Activated T-helper 1 cell treated with Interleukin-2 at 50 U/mL for 16 hours (primary cell): ENCODE measurements at places on chromosomes 11 and 22.

DNA sequence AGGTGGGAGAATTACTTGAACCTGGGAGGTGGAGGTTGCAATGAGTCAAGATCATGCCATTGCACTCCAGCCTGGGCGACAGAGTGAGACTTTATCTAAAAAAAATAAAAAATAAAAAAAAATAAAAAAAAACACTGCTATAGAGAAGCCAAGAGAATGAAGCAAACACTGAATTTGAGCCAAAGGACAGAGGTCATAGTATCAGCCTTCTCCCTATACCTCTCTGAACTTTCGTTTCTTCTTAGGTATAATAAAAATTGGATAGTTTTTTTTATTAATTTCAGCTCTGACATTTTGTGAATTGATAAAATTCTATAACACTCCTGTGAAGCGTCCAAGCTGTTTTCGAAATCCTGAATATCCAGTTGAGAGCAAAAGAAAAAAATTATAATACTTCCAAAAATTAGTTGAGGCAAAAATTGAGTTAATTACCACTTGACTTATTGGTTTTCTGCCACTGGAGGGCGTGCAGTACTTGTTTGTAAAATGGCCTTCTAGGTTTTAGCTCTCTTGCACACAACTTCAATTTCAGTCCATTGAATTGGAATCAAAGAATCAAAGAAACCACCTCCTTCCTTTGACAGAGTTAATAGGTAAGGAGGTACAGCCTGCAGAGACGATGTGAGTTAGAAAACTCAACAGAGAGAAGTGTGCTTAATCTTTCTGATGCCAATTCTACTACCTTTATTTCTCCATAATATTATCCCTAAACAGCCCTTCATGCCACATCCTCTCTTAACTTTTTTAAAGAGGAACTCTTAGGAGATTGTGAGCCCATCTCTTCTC is 143.2 kb downstream of the BBOX1 start:
- DNase-seq: no peak

DNA sequence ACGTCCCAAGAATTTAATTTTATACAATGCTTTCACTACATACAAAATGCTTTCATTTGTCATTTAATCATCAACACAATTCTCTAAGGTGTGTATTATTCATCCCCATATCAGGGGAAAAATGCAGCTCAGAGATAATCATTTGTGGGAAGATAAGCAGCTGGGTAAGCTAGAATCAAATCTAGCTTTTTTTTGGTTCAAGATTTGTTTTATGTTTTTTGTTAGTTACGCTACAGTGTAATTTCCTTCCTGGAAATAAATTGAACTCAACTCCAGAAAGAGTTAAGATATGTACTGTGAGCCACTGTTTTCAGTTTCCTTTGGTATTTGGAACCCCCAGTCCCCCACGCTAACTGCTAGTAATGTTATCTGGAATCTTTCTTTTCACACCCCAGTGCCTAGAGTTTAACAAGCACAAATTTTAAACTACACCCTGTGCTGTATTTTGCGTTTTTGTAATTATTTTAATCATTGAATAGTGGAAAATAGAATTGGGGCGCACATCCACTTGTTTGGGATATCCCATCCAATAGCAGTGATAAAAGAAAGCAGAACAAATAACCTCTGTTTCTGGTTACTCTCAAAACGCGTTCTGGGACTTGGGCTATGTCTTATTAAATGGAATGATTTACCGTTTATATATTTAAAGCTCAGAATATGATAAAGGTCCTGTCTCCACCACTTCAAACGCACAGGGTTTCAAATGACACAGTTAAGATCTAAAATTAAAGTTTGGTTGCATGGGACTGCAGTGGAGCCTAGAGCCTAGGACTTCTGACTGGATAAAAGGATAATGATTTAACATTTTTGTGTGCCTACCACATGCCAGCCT is 2.1 kb upstream of the HSPA8 start:
- DNase-seq: no peak

DNA sequence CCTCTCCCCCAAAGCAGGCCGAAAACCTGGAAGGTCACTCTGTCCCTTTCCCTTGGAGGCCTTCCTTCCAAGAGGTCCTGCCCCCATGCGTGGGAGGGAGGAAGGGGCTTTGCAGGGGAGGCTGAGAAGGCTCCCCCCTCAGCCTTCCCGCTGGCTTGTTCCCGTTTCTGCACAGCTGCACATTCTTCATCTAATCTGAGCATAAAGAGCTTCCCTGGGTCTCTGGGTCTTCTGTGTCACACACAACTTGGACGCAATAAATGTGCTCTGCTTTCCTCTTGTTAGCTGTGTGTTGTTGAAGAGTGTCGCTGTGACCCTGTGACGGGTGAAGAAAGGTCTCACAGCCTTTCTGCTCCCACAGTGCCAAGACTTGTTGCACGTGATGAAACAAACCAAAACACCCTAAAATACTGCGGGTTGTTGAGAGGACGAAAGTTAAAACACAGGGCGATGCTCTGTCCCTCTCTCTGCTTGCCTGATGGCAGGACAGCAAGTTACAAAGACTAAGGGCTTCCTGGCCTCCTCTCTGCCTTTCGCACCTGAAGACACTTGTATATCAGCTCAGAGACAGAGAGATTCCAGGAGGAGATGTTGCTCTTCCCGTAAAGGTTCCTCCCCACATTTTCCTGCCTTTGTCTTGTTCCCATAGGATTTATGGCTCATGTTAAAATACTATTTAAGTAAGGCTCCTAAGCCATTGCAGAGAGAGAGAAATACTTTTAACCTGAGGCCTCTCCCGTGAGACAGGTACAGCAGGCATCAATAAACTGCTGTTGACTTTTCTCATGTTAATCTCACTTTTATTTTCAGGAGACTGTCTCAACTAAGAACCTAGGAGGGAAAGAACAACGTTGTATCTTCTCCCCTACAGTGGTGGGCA is 15.4 kb upstream of the IFITM3 start:
- no peak for DNase-seq

- no peak for DNase-seq
These were observed 15.2 kb upstream of the NUP160 start for GRCh38 chr11:47863189-47863897.

DNA sequence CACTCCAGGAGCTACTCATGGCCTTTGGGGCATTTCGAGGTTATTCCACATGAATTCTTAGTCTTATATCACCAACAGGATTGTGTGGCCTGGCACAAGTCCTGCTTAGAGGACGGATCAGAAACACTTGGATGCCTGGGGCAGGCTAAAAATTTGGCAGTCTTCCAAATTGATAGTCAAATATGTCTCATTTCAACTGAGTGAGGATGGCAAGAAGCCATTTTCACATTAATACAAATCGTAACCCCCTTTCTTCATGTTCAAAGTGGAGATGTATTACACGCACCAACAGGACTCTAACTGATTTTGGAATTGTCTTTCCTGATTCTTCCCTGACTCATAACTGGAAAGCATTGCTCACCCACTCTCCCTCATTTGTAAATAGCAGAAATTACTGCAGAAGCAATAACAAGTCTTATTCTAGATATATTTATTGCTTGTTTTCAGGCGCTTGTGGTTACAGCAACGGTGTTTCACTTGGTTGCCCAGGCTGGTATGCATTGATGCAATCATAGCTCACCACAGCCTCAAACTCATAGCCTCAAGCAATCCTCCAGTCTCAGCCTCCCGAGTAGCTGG is 10.3 kb upstream of the CCDC86 start:
- no peak for DNase-seq

DNA sequence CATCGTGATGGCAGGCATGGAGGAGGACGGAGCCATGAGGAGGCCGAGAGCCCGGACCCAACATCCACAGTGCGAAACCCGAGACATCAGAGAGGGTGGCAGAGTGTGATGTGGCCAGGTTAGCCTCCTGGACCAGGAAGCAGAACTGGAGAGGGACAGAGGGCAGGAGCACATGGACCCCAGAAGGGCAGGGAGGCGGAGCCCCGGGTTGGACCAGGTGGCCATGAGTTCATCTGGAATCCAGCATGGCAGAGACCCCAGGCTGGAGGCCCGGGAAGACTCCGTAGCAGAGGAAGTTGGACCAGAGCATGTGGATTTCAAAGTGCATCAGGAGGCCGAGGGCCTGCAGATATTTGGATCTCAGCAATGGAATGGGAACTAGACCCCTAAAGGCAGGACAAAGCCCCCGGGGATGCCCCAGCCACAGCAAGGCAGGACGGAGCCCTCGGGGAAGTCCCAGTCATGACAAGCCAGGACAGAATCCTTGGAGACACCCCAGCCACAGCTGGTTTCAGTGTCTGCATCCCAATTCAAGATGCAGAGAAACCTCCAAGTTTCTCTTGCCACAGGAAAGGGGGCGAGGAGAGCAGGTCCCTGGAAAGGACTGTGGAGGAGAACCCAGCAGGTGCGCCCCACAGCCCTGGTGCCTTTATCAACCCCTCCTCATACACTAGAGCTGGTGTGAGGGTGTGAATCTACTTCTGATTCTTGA is 1393.4 kb downstream of the BRD1 start:
- DNase-seq: no peak

- DNase-seq: peak; percentile 47
These were observed 16.1 kb downstream of the NCAPD3 start for GRCh38 chr11:134207538-134208239.

DNA sequence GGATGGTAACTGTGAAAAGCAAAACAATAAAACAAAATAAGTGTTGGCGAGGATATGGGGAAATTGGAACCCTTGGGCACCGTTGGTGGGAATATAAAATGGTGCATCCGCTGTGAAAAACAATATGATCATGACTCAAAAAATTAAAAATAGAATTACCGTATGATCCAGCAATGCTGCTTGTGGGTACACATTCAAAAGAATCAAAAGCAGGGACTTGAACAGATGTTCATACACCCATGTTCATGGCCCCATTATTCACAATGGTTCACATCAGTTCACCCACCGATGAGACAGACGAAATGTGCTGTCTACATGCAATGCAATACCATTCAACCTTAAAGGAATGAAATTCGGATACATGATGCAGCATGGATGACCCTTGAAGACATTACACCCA is 1.2 kb upstream of the DERL3 start:
- DNase-seq: no peak

DNA sequence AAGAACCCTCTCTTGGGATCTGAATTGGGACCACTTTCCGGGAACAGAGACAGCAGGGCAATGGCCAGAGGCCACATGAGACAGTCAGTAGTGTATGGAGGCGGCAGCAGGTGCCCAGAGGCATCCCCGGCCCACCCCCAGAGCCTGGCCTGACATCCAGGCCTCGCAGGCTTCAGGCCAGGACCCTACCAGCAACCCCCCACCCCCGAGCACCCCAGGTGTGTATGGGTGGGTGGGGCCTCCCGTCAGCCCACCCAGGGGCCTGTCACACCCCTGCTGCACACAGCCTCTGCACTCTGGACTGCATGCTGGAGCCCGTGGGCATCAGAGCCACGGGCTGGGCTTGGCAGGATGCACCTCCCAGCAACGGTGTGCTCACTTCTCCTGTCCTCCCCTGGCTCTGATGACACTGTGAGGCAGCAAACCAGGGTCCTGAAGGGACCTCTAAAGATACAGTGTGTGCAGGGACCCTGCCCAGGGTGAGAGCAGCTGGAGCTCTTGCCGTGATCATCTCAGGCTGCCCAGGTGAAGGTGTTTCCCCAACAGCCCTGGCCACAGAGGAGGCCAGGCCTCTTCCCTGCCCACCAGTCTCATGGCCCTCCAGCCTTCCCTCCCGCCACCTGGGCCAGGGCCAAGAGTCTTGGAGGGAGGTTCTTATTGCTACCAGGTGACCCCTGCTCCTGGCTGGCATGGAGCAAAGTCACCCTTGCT is 88.8 kb upstream of the SEPTIN5 start:
- no peak for DNase-seq

DNA sequence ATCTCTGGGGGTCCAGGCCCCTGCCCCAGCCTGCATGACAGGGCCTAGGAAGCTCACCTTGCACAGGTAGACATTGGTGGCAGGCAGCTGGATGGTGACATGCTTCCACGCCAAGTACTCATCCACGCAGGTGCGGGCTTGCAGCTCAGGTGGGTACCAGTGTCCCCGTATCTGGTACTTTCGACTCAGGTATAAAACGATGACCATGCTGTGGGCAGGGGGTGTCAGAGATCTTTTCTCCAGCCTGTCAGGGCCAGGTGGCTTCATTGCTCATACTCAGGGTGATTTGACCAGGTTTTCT is 1.6 kb upstream of the GSTT4 start:
- no peak for DNase-seq

DNA sequence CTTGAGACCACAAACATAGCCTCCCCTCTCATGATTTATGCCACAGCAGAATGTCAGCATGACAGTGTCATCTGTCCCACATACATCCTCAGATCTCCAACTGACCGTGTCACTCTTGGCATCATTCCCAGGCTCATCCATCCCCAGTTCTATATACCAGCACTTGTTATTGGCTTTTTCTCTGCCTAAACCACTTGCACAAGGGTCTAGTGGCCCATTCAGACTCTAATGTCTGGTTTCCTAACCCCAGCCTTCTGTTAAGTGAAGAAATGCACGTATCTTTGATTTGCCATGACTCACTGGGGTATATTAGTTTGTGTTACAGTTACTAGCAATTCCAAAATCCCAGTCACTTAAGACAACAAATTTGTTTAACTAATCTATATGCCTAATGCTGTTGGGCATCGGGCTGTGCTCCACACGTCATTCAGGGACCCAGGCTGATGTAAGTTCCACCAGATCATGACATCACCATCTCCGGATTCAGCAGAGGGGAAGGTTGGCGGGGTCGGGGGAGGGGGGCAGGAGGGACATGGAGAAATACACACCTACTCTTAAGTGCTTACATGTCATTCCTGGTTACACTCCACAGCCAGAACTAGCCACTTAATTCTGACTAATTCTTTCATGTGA is 517.4 kb downstream of the BUD13 start:
- no peak for DNase-seq

DNA sequence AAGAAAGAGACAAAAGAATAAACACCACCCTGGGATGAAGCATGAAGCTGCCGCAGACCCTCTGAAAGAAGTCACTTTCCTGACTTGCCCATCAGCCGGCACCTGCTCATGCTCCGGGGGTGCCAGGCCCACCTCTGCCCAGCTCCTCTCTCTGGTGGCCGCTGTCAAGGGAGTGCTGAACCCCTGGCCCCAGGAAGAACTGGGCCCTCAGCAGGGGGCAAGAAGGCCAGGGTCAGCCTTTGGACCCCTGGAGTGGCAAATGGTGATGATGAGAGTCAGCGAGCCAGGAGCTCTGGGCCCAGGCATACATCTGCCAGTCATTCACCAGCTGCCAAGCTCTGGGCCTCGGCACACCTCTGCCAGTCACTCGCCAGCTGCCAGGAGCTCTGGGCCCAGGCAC is 17.4 kb downstream of the TTLL8 start:
- DNase-seq: no peak

- no peak for DNase-seq
These were observed 4.3 kb downstream of the RGL4 start for GRCh38 chr22:23695141-23695540.
